Stimulated activated CD8-positive, alpha-beta memory T cell treated with anti-CD3 and anti-CD28 coated beads, Interleukin-15, amount 100 ng/mL, for 48 hours (primary cell): ENCODE measurements at places on chromosomes 2 and 18.

- no peak for DNase-seq
These were observed 97.0 kb upstream of the SLC35G4 start for GRCh38 chr18:11512096-11513025.

DNA sequence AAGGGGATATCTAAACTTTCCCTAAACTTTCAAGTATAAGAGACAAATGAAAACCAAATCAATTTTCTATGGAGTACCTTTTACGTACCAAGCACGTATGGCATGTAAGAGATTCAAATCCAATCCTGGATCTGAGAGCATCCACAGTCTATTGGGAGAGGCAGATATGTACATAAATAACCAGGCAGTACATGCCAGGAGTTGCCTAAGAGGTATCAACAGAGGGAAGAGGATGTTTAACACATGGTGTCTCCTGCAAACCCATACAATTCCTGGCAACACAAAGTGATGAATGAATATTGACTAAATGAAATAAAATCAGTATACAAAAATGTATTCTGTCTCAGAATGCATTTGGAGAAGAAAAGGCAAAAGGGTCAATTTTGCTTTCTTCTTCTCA, 116.6 kb downstream of the PIGN start:
- DNase-seq = no peak

- DNase-seq = peak; percentile 18
These were observed 218.4 kb upstream of the HS6ST1 start for GRCh38 chr2:128536925-128537620.

GRCh38 chr2:187519419-187520120, 34.7 kb downstream of the TFPI start:
- no peak for DNase-seq

DNA sequence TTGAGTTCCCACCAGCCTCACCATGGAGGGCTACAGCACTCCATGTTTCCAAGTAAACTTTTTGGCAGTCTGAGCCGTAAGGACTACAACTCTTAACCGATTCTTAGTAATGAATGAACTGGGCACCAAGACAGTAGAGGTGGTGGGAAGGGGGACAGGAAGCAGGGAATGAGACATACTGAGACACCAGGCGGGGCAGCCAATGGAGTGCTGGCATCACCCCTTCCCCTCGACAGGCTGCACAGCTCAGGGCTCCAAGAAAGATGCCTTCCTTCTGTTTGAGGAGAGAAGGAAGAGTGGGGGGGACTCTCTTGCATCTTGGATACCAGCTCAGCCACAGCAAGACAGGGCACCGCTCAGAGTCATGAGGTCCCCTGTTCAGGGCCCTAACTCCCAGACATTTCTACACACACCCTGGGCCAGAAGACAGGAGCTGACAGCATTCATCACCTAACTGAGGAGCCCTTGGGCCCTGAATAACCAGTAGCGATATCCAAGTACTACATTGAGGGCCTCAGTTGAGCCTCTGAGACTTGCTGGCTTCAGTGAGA, 45.2 kb downstream of the USP34 start:
- no peak for DNase-seq

DNA sequence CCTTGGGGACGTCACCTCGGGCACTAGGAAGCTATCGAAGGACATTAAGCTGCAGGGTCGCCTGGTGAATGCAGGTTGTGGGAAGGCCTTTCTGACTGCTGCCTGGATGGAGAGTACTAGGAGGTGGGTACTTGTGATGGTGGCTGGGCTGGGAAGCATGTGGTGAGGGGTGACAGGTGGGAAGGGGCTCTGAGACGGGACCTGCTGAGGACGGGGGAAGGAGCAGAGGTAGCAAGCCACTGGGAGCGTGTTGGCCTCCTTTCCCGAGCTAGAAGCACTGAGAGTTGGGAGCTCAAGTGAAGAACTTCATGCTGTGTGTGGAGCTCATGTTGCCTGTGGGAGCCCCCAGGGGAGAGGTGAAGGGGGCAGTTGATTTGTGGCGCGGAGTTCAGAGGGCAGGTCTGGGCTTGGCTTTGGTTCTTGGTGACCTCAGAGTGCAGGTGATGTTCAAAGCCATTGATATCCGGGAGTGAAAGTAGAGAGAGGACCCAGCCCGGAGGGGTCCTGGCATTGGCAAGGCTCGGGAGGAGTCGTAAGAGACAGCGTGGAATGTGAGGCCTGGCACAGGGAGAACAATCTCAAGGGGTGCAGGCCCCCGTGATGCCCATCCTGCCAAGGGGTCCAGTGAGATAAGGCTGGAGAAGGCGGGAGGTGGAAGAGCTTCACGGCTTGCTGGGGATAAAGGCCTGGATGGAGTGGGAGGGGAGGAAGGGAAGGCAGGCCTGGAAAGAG, 13.2 kb downstream of the MROH2A start:
- DNase-seq = no peak

GRCh38 chr2:239153806-239154591, 246.8 kb downstream of the HDAC4 start:
- DNase-seq = no peak

DNA sequence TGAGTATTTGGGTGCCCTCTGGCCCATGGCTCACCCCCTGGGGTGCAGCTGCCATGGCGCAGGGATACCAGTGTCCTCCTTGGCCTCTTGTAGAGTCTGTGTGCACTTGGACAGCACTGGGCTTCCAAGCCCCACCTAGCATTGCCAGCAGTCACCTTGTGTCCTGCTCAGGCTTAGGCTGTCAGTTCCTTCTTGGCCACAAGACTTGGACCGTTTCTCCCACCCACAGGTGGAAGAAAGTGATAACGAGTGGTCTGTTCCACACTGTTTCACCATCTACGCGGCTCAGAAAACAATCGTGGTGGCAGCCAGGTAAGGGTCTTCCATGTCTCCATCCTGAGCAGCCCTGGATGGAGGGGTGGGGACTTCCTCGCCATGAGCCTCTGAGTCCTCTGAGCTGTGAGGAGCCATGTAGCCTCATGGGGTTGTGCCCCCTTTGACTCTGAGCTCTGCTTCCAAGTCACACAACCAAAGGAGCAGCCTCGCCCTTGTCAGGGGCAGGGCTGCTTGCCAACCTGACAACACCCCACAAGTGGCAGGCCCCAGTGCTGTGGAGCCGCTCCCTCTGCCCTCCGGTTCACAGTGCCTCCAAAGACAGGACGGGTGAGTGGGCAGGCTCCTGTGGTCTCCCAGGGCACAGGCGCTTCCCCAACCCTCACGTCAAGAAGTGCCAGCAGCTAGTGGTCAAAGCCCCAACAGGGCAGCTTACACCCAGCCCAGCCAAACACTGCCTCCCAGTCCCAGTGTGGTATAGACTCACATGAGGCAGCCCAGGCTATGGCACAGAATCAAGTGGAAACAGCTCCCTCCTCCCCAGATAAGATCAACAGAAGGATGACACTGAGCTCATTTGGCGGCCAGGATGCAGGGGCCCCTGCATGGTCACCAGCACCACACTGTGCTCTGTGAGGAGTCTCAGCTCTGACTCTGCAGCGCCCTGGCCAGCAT, 18.4 kb downstream of the STK25 start:
- no peak for DNase-seq

GRCh38 chr2:65580824-65581223, 148.4 kb upstream of the SPRED2 start:
- DNase-seq = no peak

DNA sequence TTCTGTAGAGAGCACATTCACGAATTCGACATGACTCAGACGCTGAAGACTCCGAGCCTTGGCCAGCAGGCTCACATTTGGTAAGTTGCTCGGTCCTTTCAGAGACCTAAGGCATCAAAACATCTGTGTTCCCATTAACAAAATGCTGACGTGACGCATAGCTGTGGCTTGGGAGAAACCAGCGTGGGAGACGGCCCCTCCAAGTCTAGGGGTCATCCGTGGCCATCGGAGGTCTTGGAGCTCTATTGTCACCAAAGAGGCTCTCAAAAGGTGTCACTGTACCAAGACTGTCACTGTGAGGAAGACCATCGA, 14.9 kb downstream of the FBLN7 start:
- no peak for DNase-seq

GRCh38 chr2:230751062-230751461, 38.4 kb downstream of the CAB39 start:
- no peak for DNase-seq

- no peak for DNase-seq
These were observed 833.8 kb downstream of the TRIB2 start for GRCh38 chr2:13550285-13551231.

- DNase-seq = no peak
These were observed 87.6 kb downstream of the PLCL1 start for GRCh38 chr2:197891897-197892442.

GRCh38 chr2:119435081-119435952, 3.7 kb downstream of the TMEM37 start:
- no peak for DNase-seq

GRCh38 chr2:232885264-232885961, 15.3 kb downstream of the SNORC start:
- DNase-seq = no peak

DNA sequence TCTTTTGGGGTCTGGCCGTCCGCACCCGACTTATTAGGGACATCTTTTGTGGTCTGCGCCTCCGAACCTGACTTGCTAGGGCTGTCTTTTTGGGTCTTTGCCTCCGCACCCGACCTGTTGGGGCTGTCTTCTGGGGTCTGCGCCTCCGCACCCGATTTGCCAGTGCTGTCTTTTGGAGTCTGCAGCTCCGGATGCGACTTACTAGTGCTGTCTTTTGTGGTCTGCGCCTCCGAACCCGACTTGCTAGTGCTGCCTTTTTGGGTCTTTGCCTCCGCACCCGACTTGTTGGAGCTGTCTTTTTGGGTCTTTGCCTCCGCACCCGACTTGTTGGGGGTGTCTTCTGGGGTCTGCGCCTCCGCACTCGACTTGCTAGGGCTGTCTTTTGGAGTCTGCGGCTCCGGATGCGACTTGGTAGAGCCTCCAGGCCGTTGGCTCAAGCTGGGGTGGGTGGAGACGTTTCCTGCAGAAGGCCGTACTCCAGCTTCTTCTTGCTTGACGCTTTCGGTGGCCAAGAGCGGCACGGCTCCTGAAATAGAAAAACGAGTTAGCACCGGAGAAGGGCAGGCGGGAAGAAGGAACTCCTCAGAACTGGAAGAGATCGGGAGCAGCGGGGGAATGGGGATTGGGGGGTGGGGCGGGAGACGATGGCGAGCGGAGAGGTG, 498 bp downstream of the TGOLN2 start:
- no peak for DNase-seq

GRCh38 chr18:44819944-44820510, 139.3 kb downstream of the SETBP1 start:
- DNase-seq = no peak
